ENCODE measurements at places on chromosomes 1 and 21.

DNA sequence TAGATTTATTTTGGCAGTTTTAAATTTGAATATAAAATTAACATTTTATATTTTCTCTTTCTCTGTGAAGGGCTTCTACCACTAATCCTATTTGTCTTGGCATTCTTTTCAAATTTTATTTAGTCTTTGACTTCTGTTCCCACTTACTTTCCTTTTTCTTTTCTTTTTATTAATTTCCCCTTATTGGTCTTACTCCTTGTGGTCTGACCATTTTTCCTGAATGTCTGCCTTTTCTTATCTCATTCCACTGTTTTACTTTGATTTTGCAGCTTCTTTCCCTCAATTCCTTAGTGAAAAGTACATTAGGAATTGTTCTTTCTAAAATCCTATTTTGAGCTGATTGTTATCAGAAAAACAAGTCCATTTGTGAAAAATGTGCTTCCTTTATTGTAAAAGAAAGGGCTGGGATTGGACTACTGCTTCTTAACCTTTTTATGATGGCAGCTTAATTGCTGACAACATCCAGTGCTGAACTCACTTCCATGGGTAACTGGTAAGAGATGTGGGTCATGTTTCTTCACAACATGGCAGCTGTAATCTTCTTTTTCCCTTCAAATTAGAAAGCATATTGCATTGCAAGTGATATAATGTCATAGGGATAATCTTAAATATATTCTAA, 284.6 kb downstream of the DNM3 start:
- H3K4me3 ChIP-seq, result no peak overlapping the region
- no peaks in the 10 kb centered on the region for H3K27me3 ChIP-seq
- no peak for DNase-seq
- H3K27ac ChIP-seq, result no peak overlapping the region
- no peaks in the 10 kb centered on the region for H3K36me3 ChIP-seq

GRCh38 chr1:230713915-230714764, at the start of gene AGT:
AGT (minus strand) TSS chr1:230714122; CDS start chr1:230710823, 3,299 bp downstream.
- no peak within 1 kb of the TSS for H3K27ac ChIP-seq
- no peak within 1 kb of the TSS for H3K4me3 ChIP-seq
- DNase-seq, result peak; percentile 32

- DNase-seq, result no peak
- H3K36me3 ChIP-seq, result no peaks in the 10 kb centered on the region
- no peaks in the 10 kb centered on the region for H3K27me3 ChIP-seq
These were observed 148.4 kb upstream of the MAP1LC3C start for GRCh38 chr1:242147096-242147976.

DNA sequence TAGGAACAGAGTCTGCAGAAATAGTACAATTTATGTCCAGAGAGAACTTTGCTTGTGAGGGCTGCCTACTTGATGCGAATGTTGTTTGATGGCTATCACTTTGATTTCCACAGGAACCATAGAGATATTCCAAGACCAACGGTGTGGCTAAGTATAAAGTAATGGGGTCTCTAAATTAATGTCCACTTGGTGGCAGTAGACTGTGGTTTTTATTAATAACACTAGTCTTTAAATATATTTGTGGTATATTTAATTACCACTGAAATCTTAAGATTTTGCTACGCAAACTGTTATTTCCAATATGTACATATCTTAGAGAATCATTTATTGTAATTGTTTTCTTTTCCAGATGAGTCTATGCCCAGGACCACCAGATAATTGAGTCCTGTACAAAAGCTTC, 647.9 kb downstream of the PLA2G4A start:
- no peak for DNase-seq
- no peak overlapping the region for H3K4me3 ChIP-seq
- no peaks in the 10 kb centered on the region for H3K36me3 ChIP-seq
- no peaks in the 10 kb centered on the region for H3K27me3 ChIP-seq
- H3K4me1 ChIP-seq, result no peaks in the 10 kb centered on the region

GRCh38 chr1:15618077-15618654, 908 bp downstream of the DDI2 start:
- DNase-seq, result no peak
- peaks cover 7% of the 10 kb centered on the region for H3K4me1 ChIP-seq
- peak overlapping the region; percentile 97 for H3K27ac ChIP-seq
- H3K36me3 ChIP-seq, result no peaks in the 10 kb centered on the region

DNA sequence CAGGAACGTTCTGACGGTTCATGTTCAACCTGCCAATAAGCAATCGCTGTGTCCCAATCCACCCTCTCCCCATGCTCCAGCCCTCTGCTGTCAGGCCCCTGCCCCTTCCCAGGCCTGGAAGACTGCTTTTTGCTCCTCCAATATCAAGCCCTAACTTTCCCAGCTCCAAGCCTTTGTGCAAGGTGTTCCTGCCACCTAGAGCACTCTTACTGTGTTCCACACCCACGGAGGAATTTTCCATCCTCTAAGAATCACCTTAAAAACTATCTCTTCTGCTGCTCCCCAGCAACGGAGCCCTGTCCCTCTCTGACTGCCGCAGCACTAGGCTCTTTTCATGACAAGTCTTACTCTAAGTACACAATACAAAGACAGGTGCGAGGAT, 657.9 kb downstream of the AJAP1 start:
- no peaks in the 10 kb centered on the region for H3K4me1 ChIP-seq
- H3K27ac ChIP-seq, result no peak overlapping the region
- H3K27me3 ChIP-seq, result no peaks in the 10 kb centered on the region
- no peak overlapping the region for H3K4me3 ChIP-seq

- H3K4me1 ChIP-seq, result no peaks in the 10 kb centered on the region
- H3K36me3 ChIP-seq, result no peaks in the 10 kb centered on the region
- DNase-seq, result no peak
- no peak overlapping the region for H3K27ac ChIP-seq
These were observed 25.3 kb downstream of the SPATA46 start for GRCh38 chr1:162351246-162351842.

- no peak overlapping the region for H3K4me3 ChIP-seq
- peak overlapping the region; percentile 87 for H3K27ac ChIP-seq
- no peaks in the 10 kb centered on the region for H3K4me1 ChIP-seq
- peak; percentile 56 for DNase-seq
These were observed 24.1 kb upstream of the THRAP3 start for GRCh38 chr1:36199934-36200741.

GRCh38 chr1:93623436-93623835, 58.2 kb downstream of the BCAR3 start:
- no peaks in the 10 kb centered on the region for H3K36me3 ChIP-seq
- no peaks in the 10 kb centered on the region for H3K4me1 ChIP-seq
- H3K27me3 ChIP-seq, result no peaks in the 10 kb centered on the region

- H3K4me1 ChIP-seq, result no peaks in the 10 kb centered on the region
- no peaks in the 10 kb centered on the region for H3K36me3 ChIP-seq
- H3K4me3 ChIP-seq, result no peak overlapping the region
- no peak for DNase-seq
- H3K27me3 ChIP-seq, result no peaks in the 10 kb centered on the region
These were observed 14.0 kb downstream of the PKNOX1 start for GRCh38 chr21:42988236-42988965.

- DNase-seq, result no peak
- no peak overlapping the region for H3K27ac ChIP-seq
- no peaks in the 10 kb centered on the region for H3K27me3 ChIP-seq
- H3K4me3 ChIP-seq, result no peak overlapping the region
- H3K4me1 ChIP-seq, result no peaks in the 10 kb centered on the region
These were observed 75.7 kb downstream of the ARHGEF10L start for GRCh38 chr1:17615157-17615556.

DNA sequence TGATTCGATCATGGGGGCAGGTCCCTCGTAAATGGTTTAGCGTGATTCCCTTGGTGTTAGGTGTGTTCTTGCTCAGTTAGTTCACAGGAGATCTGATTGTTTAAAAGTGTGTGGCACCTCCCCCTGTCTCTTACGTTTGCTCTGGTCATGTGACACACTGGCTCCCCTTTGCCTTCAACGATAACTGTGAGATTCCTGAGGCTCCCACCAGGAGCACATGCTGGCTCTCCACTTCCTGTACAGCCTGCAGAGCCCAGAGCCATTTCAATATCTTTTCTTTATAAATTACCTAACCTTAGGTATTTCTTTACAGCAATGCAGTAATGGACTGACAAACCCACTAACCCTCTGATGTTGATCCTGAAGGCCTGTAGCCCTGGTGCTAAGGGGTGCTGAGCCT, 141.9 kb downstream of the FCRL5 start:
- H3K27me3 ChIP-seq, result no peaks in the 10 kb centered on the region
- no peak for DNase-seq
- H3K36me3 ChIP-seq, result no peaks in the 10 kb centered on the region

DNA sequence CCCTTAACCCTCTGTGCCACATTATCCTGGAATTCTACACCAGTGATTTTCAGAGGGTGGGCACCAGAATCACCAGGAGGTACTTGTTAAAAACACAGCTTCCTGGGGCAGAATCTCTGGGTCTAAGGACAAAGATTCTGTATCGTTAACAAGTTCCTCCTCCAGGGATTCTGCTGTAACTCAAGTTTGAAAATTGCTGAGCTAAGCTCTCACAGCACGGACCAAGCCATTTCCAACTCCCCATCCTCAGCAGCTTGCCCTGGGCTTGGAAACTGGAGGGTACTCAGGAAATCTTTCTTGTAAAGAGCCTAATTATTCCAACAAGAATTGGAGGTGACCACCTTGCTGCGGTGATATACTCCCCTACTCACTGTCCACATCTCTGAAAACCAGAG, 48.8 kb downstream of the TMCO4 start:
- no peaks in the 10 kb centered on the region for H3K4me1 ChIP-seq
- DNase-seq, result no peak
- no peak overlapping the region for H3K4me3 ChIP-seq

DNA sequence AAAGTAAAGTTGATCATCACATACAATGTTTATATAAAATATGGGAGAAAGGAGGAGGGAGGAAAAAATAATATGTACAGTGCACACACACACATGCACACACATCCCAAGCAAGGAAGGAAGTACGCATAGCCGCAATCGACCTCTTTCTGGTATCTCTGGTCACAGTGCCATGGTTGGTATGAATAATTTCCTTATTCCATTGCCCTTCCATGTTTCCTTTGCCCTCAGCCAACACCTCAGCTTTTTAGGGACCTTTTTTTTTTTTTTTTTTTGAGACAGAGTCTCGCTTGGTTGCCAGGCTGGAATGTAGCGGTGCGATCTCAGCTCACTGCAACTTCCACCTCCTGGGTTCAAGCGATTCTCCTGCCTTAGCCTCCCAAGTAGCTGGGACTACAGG, 20.6 kb downstream of the CITED4 start:
- no peak overlapping the region for H3K27ac ChIP-seq
- no peaks in the 10 kb centered on the region for H3K27me3 ChIP-seq
- no peaks in the 10 kb centered on the region for H3K4me1 ChIP-seq
- no peak for DNase-seq

DNA sequence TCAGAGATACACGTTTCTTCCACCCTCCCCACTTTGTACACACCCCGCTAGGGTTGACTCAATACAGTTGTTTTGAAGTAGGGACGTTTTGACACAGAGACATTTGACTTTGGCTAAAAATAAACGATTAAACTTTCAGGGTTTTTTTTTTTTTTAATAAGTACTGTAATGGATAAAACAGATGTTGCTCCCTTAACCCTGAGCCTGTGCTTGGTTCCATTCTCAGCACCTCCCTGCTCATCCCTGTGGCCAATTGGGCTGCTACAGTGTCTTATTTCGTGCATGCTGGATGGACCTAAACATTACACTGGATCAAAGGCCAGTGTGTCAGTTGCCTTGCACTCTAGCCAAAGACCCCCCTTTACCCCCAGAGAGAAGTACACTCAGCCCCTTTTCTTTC, 16.9 kb downstream of the GRHL3 start:
- no peak overlapping the region for H3K4me3 ChIP-seq
- H3K4me1 ChIP-seq, result no peaks in the 10 kb centered on the region
- H3K36me3 ChIP-seq, result no peaks in the 10 kb centered on the region
- no peaks in the 10 kb centered on the region for H3K27me3 ChIP-seq
- H3K27ac ChIP-seq, result no peak overlapping the region

DNA sequence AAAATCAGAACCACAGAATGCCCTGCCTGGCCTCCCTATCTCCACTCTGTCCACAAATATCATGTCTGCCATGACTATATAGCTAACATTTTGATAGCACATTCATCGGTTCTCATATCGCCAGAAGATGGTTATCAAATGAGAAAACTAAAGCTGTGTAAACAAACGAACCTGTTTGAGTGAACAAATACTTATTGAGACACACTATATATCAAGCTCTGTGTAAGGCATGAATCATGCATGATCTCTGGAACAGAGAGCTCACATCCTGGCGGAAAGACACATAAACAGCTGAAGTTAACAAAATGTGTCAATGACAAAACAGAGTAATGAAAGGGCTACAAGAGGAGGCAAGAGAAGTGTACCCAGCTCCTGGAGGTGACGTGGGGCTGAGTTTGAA, 13.1 kb downstream of the KCND3 start:
- no peaks in the 10 kb centered on the region for H3K36me3 ChIP-seq
- no peaks in the 10 kb centered on the region for H3K4me1 ChIP-seq

DNA sequence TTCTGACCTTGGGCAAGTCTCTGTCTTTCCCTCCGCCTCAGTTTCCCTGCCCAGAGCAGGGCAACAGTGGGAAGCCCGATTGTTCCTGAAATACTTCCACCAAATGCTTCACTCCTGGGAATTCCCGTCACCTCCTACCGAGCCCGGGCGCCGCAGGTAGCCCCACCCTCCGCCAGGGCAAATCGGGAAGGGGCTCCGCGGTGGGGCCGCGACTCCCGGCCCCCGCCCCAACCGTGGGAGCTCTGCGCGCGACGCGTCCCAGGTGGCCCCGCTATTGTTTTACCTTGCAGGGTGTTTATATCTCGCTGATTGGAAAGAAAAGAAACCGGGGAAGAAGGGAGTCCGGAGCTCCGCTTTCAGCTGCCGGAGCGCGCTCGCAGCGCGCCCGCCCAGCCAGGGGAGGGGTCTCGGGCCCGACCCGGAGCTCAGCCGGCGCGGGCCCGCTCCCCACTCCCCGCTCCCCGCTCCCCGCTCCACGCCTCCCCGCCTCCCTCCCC, 407 bp downstream of the IGSF3 start:
- H3K27ac ChIP-seq, result peak overlapping the region; percentile 60
- peak overlapping the region; percentile 73 for H3K4me3 ChIP-seq
- H3K36me3 ChIP-seq, result no peaks in the 10 kb centered on the region
- no peak for DNase-seq
- H3K27me3 ChIP-seq, result no peaks in the 10 kb centered on the region
- H3K4me1 ChIP-seq, result no peaks in the 10 kb centered on the region

GRCh38 chr1:23904748-23905357, 8.3 kb downstream of the CNR2 start:
- H3K4me3 ChIP-seq, result no peak overlapping the region
- no peak for DNase-seq
- no peaks in the 10 kb centered on the region for H3K36me3 ChIP-seq
- H3K27me3 ChIP-seq, result peaks cover 7% of the 10 kb centered on the region
- no peaks in the 10 kb centered on the region for H3K4me1 ChIP-seq

GRCh38 chr1:168504064-168504837, 39.5 kb downstream of the XCL2 start:
- no peak overlapping the region for H3K27ac ChIP-seq
- no peak overlapping the region for H3K4me3 ChIP-seq
- no peaks in the 10 kb centered on the region for H3K27me3 ChIP-seq
- DNase-seq, result no peak

DNA sequence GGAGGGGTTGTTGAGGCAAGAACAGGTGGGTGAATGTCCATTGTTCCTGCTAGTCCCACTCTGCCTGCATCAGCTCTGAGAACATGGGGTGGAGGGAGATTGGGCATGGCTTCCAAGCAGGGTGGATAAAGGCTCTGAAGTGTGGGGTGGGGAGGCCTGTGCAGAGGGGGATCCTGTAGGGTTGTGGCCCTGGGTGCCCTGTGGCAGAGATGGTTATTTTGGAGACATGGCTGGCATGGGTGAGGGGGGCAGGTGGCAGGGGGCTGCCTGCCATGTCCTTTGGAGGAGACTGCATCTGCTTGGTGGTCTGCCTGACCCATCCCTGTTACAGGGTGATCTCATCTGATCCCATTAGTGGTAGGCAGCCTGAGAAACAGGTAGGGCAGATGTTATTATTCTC, 11.2 kb downstream of the MYOG start:
- H3K4me1 ChIP-seq, result no peaks in the 10 kb centered on the region
- no peaks in the 10 kb centered on the region for H3K36me3 ChIP-seq
- no peak overlapping the region for H3K4me3 ChIP-seq
- H3K27me3 ChIP-seq, result no peaks in the 10 kb centered on the region

Data from breast epithelium (tissue), 4 donors.